Vein endothelial cell (primary cell): ENCODE measurements at places on chromosomes 12 and 14. TPM values are rescaled to one million over a fixed set of nuclear protein-coding genes. Genes with fewer than 3 reads are reported as not detected.

Gene C3AR1
- 0.19 and 0.65 TPM in 2 replicates for total RNA-seq

Gene DTX1
- not detected in 2 replicates for total RNA-seq

Gene GOLT1B
- total RNA-seq: 39.5 and 61.1 TPM in 2 replicates

Gene COCH
- 0.29 and 0.65 TPM in 2 replicates for total RNA-seq

Gene ZNF891
- 0.86 and 0.98 TPM in 2 replicates for total RNA-seq

Gene PZP
- total RNA-seq: 0.98 and 1.1 TPM in 2 replicates

Gene KRT74
- not detected in 2 replicates for total RNA-seq

Gene ATXN3
- total RNA-seq: 24.2 and 41.4 TPM in 2 replicates

Gene LRRIQ1
- total RNA-seq: 0.33 and 0.86 TPM in 2 replicates

Gene ENDOU
- total RNA-seq: not detected in 2 replicates

Gene VRTN
- total RNA-seq: not detected in 2 replicates
